ENCODE measurements at places on chromosomes 1 and 21.

DNA sequence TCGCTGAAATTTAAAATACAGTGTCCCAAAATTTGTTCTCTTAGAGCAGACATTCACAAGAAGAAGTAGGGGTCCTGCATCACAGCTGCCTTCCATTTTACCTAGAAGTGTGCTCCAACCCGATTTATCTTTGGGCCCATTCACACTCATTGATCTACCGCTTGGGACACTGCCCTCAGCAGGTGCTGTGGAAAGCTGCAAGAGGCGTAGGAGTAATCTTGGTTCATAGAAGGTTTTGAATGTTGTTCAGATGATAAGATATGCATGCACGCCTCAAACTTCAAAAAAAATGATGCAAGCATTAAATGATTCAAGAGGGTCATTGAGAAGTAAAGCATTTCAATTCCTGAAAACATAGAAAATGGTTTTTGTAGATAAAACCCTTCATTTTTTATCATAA is 18.6 kb upstream of the C1orf105 start:
- H3K36me3 ChIP-seq, result no peaks in the 10 kb centered on the region
- H3K27ac ChIP-seq, result no peak overlapping the region
- no peak for DNase-seq
- peaks cover 2% of the 10 kb centered on the region for H3K4me1 ChIP-seq

- H3K36me3 ChIP-seq, result no peaks in the 10 kb centered on the region
- H3K27ac ChIP-seq, result no peak overlapping the region
- H3K27me3 ChIP-seq, result no peaks in the 10 kb centered on the region
Observed at GRCh38 chr1:211781260-211781659, 49.3 kb downstream of the LPGAT1 start.

DNA sequence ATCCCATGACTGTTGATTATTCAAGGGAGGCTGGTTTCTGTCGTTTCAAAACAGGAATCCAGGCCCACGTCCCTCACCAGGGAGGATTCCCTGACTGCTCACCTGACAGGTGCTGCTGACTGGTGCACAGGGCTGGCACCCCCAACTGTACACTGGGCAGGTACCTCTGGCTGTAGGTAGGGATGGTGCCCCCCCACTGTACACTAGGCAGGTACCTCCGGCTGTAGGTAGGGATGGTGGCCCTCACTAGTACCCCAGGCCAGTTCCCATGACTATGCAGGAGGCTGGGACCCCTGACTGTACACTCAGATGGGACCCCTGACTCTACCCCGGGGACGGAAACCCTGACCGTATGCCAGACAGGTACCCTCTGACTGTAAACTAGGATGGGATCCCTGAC is 33.6 kb upstream of the PDE9A start:
- no peaks in the 10 kb centered on the region for H3K36me3 ChIP-seq
- H3K4me1 ChIP-seq, result no peaks in the 10 kb centered on the region
- DNase-seq, result no peak
- H3K27ac ChIP-seq, result no peak overlapping the region
- no peak overlapping the region for H3K4me3 ChIP-seq

DNA sequence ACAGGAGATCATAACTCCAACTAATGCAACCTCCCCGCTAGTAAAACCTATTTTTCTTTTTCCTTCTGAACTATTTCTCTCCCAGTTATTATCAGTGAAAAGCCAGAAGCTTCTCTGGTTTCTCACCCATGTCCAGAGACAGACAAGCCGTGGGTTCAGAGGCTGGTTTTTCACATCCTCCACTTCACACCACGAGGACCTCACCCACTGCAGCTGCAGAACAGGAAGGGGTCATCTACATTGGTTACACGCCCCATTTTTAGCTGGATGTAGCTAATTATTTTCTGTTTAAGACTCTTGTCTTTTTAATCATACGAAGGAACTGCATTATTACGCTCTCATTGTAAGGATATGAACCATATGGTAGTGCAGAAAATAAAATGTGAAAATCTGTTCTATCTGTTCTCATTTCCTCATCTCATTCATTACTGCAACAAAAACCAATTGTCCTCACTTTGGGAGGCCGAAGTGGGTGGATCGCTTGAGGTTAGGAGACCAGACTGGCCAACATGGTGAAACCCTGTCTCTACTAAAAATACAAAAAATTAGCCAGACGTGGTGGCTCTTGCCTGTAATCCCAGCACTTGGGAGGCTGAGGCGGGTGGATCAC is 39.1 kb upstream of the CLDN14 start:
- no peaks in the 10 kb centered on the region for H3K4me1 ChIP-seq
- DNase-seq, result no peak
- no peak overlapping the region for H3K27ac ChIP-seq
- H3K4me3 ChIP-seq, result no peak overlapping the region
- no peaks in the 10 kb centered on the region for H3K27me3 ChIP-seq
- no peaks in the 10 kb centered on the region for H3K36me3 ChIP-seq

DNA sequence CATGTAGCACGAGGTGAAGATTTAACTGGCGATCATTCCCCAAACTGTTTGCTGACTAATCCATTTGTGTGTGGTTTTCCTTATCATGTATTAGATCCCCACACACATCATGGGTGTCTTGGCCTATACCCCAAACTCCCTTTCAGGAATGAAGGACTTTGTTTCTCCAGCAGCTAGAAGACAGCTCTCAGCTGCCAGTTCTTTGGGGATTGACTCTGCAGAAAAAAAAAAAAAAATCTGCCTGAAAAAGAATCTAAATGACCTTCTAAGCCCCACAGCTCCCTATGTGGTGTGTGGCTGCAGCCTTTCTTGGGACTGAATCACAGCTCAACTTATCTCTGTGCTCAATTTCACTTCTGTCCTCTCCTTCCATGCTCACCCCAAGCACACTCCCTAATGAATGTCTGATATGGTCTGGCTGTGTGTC is 256.3 kb upstream of the DUSP10 start:
- no peak overlapping the region for H3K27ac ChIP-seq
- H3K36me3 ChIP-seq, result no peaks in the 10 kb centered on the region
- peaks cover 11% of the 10 kb centered on the region for H3K4me1 ChIP-seq

GRCh38 chr1:58064166-58064565 is 482.4 kb downstream of the OMA1 start:
- H3K36me3 ChIP-seq, result no peaks in the 10 kb centered on the region
- DNase-seq, result no peak
- H3K4me1 ChIP-seq, result no peaks in the 10 kb centered on the region
- H3K27me3 ChIP-seq, result no peaks in the 10 kb centered on the region
- no peak overlapping the region for H3K4me3 ChIP-seq

DNA sequence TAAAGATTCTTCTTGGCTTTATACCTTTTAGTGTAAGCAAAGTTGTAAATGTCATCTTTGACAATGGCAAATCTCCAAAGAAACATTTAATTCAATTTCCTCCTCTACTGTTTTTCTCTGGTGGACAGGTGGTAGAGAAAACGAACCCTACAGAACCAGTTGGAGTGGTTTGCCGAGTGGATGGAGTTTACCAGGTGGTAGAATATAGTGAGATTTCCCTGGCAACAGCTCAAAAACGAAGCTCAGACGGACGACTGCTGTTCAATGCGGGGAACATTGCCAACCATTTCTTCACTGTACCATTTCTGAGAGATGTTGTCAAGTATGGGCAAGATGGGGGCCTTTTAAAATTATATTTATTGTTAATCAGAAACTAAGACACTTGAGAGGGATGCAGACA is 25.8 kb downstream of the UAP1 start:
- no peak overlapping the region for H3K4me3 ChIP-seq
- H3K27me3 ChIP-seq, result no peaks in the 10 kb centered on the region
- no peak overlapping the region for H3K27ac ChIP-seq
- peaks cover 2% of the 10 kb centered on the region for H3K36me3 ChIP-seq

DNA sequence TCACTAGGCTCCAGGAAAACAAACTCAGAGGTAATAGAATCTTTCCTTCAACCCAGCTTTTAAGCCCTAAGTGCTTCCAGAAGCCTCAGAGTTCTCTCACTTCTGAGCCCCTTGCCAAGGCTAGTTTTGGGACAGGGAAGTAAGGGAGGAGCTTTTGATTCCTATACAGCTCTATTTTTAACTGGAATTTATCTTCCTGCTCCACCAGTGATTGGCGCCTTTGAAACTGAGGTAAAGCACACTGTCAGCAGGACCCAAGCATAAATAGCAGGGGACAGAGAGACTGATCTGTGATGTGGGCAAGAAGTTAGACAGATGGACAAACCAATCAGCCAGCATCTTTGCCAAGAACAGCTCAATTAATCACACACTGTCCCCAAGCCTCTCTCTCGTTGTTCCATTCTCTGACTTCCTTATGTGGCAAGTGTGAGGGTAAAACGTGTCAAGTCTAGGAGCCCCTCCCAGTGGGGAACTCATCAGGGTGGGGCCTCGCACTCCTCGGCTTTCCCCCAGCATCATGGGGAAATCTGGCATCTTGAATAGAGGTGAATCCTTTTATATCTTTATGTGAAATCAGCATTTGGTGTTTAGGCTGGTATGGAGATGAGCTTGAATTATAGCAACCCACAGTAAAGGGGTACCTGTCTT is 40.2 kb upstream of the MPZL1 start:
- no peak for DNase-seq
- peaks cover 7% of the 10 kb centered on the region for H3K27me3 ChIP-seq
- H3K4me3 ChIP-seq, result no peak overlapping the region
- H3K4me1 ChIP-seq, result peaks cover 3% of the 10 kb centered on the region
- H3K27ac ChIP-seq, result no peak overlapping the region

DNA sequence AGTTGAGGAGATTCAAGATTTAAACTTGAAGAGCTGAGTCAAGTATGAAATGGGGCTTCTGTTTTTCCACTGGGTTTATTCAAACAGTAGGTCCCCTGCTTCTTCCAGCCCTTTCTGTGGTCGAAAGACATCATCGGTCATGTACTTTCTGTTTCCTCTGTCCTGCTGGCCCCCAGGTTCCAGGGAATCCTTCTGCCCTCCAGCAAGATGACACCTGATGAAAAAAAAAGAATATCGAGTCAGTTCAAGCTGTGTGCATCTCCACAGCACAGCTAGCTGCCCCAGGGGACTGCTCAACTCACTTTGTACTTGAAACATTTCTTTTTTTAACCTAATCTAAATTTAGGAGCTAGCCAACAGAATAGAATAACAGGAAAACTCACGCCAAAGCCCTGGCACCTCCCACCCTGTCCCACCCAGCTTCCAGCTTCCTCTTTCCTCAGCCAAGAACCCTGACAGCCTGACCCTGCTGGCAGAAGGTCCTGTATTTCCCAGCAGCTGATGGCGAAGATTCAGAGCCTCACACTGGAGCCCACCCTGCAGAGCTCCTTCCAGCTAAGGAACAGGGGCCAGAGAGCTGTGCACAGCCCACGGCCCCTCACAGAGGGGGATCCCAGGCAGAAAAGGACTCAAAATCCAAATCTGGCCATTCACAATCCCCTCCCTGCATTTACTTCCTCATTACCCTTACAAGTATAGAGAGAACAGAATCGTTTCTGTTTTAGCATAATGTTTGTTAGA is 176.5 kb downstream of the PSMG1 start:
- no peaks in the 10 kb centered on the region for H3K36me3 ChIP-seq
- DNase-seq, result peak; percentile 63
- no peak overlapping the region for H3K27ac ChIP-seq

- peak overlapping the region; percentile 7 for H3K27ac ChIP-seq
- peaks cover 3% of the 10 kb centered on the region for H3K4me1 ChIP-seq
- H3K27me3 ChIP-seq, result no peaks in the 10 kb centered on the region
- no peak overlapping the region for H3K4me3 ChIP-seq
- H3K36me3 ChIP-seq, result peaks cover 5% of the 10 kb centered on the region
- DNase-seq, result peak; percentile 38
Observed at GRCh38 chr1:39554277-39554676, 22.3 kb downstream of the PABPC4 start.

- H3K4me1 ChIP-seq, result no peaks in the 10 kb centered on the region
- H3K27me3 ChIP-seq, result no peaks in the 10 kb centered on the region
- no peaks in the 10 kb centered on the region for H3K36me3 ChIP-seq
- no peak for DNase-seq
Observed at GRCh38 chr1:219676012-219676765, 63.3 kb upstream of the ZC3H11B start.

GRCh38 chr21:34333121-34333739 is 30.6 kb upstream of the KCNE2 start:
- no peaks in the 10 kb centered on the region for H3K36me3 ChIP-seq
- H3K27ac ChIP-seq, result no peak overlapping the region
- H3K4me3 ChIP-seq, result no peak overlapping the region
- H3K4me1 ChIP-seq, result no peaks in the 10 kb centered on the region

GRCh38 chr21:32311621-32312020 is 13.0 kb downstream of the MRAP start:
- H3K36me3 ChIP-seq, result peaks cover 12% of the 10 kb centered on the region
- no peaks in the 10 kb centered on the region for H3K27me3 ChIP-seq
- no peaks in the 10 kb centered on the region for H3K4me1 ChIP-seq
- no peak overlapping the region for H3K4me3 ChIP-seq
- H3K27ac ChIP-seq, result no peak overlapping the region

DNA sequence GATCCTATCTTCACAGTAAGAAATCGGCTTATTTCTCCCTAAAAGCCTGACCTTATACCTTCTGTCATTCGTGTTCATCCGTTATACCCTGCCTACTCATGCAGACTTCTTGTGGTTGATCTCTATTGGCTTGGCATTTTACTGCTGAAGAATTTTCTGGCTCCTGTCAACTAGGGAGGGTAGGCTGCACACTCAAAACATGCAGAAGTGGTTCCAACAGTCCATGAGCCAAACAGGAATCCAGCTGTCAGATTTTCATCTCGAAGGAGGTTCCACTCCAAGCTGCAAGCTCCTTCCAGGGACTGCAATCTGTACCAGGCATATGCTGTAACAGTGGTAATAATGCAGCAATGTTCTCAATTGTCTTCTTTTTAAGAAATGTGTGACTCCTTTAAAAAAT is 10.1 kb downstream of the DNAJC11 start:
- no peaks in the 10 kb centered on the region for H3K36me3 ChIP-seq
- DNase-seq, result peak; percentile 27
- no peak overlapping the region for H3K27ac ChIP-seq
- H3K4me3 ChIP-seq, result no peak overlapping the region
- no peaks in the 10 kb centered on the region for H3K4me1 ChIP-seq
- H3K27me3 ChIP-seq, result no peaks in the 10 kb centered on the region

- H3K4me1 ChIP-seq, result no peaks in the 10 kb centered on the region
- no peak overlapping the region for H3K27ac ChIP-seq
Observed at GRCh38 chr1:205091043-205091740, 6.9 kb upstream of the TMEM81 start.

- no peak overlapping the region for H3K27ac ChIP-seq
- no peaks in the 10 kb centered on the region for H3K27me3 ChIP-seq
- H3K4me1 ChIP-seq, result no peaks in the 10 kb centered on the region
- H3K4me3 ChIP-seq, result no peak overlapping the region
Observed at GRCh38 chr1:176735201-176735600, 272.2 kb downstream of the PAPPA2 start.

DNA sequence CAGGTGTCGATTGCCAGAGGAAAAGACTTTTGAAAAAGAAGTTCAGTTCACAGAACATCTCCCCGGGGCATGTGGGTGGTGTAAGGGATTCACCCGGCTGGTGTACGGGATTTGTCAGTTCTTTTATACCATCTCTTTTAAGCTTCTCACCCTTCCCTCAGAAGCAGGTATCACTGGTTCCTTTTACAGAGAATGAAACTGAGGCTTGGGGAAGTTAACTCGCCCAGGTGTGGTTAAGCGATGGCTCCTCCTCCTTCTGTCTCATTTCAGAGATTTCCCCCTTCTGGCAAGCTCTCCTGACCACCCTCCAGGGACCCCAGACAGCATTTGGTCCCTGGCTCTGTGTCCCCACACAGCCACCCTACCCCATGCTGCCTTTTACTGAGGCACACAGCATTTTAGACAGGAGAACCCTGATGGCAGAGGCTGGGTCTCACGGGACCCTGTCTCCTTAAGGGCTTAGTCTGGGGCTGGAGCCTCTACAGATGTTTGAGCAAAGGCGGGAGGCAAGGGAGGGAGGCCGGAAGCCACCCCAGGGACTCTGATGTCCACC is 2.8 kb upstream of the ECE1 start:
- no peaks in the 10 kb centered on the region for H3K27me3 ChIP-seq
- H3K27ac ChIP-seq, result no peak overlapping the region
- no peak for DNase-seq
- H3K36me3 ChIP-seq, result no peaks in the 10 kb centered on the region
